ENCODE measurements at places on chromosomes 4 and X.

DNA sequence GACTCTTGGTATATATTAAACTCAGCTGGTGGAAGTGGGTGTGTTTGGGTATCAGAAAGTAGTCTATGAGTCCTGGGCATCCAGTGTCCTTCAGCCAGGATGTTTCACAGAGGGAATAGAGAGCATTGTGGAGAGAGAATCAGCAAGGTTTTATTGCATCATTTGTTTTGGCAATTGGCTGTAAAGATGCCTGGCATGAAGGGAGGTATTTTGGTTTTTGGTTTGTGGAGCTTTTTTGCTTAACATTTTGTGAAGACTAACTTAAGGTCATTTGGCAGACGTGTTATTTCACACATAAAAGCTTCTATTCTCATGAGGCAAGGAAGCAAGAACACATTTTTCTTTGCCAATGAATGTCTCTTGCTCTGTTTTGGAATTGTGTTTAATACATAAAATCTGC, 71.1 kb downstream of the DCLK2 start:
- no peak for DNase-seq

- no peak for DNase-seq
These were observed 737.2 kb upstream of the SLIT2 start for GRCh38 chr4:19514276-19515070.

GRCh38 chr4:162657966-162658365, 494.2 kb upstream of the FSTL5 start:
- no peak for DNase-seq

DNA sequence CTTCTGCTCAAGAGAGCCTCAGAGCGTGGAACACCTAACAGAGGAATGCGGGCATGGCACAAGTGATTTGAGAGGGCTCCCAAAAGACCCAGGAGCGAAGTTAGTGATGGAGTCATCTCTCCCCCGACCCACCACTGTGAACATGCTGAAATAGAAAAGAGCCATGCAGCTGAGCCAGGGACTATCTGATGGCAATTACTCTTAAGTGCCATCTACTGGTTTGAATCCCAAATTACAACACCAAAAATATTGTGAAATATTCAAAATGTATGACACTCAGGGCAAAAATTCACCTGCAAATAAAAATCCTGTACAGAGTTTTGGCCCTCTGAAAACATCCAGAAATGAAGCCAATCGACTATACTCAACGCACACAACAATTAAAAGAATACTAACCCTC, 2038.9 kb upstream of the ADGRL3 start:
- no peak for DNase-seq

- no peak for DNase-seq
These were observed 40.4 kb downstream of the CCDC158 start for GRCh38 chr4:76380561-76380960.

- peak; percentile 85 for DNase-seq
These were observed 275.7 kb upstream of the RASGEF1B start for GRCh38 chr4:81747242-81747930.

DNA sequence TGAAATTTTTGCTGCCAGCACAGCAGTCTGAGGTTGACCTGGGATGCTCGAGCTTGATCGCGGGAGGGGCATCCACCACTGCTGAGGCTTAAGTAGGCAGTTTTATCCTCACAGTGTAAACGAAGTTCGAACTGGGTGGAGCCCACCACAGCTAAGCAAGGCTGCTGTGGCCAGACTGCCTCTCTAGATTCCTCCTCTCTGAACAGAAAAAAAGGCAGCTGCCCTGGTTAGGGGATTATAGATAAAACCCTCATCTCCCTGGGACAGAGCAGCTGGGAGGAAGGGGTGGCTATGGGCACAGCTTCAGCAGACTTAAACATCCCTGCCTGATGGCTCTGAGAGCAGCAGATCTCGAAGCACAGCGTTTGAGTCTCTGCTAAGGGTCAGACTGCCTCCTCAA, 314.6 kb downstream of the STPG2 start:
- no peak for DNase-seq

All from MV-4-11 (cell line).